HS-27A (cell line): ENCODE measurements at places on chromosomes 7 and 10.

DNA sequence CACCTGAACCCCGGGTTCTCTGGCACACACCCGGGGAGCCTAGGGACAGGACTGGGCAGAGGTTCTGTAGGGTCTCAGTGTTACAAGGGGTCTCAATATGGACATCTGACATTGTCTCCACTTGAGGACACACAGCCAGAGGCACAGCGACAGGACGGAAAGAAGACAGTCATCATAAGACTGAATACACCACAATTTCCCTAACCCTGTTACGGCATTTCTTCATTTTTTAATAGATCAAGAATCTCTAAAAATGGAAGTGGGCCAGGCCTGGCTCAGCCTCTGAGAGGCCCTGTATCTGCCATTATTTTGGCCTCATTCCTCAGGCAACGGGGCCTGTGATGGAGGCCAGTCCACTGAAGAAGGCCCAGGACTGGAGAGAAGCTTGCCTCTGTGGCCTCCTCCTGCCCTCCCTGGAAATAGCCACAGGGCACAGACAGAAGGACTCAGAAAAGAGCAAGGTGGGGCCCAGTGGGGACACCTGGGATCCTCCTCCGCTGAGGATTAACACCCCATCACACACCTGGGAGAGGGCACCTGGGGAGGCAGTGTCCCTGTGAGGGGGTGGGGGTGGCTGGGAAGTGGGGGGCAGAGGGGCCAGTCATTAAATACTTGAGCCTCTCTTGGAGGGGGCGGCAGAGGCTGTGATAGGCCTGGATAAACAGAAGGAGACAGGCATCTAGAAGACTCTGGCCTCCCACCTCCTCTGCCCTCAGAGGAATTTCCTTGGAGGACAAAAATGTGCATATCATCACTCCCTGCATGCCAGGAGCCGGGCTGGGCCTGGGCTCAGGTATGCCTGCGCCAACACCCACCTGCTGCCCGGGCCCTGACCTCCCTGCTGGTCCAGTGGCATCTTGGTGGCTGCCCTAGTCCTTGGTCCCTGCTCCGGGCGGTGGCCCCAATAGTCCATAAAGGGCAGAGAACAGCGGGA lies 8.0 kb downstream of the SPOCK2 start:
- no peak for DNase-seq

DNA sequence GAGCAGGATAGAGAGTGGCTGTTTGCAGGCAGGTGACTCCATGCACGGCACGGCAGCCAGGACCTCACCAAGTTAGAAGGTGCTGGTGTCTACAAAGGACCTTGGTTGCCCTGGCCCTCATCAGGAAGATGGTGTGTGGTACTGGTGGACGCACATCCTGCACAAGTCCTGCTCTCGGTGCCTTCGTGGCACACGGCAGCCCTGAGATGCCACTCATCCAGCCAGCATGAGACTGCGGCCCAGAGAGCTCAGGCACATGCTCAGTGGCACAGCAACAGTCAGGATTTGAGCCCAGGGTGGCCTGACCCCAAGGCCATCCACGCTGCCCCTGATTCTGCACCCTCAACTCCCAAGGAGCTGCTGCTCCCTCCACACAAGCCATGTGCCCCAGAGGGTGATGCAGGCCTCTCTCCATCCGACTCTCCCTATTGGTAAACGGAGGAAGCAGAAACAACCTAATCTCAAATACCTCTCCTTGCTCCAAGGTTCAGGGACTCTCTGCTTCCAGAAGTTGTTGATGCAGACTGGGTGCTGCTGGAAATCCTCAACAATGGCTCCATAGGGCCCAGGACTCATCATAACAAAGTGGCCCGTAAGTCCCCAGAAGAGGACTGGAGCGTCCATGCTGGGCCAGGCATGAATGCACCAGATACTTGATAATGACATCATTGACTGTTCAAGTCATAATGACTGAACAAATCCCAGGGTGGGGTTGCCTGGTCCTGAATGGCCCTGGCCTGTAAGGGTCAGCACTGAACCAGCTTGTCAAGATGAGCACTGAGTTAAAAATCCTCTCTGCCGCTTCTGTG lies 93.6 kb downstream of the ARHGAP22 start:
- DNase-seq: no peak

GRCh38 chr10:14243221-14243620 lies 87.5 kb downstream of the FRMD4A start:
- no peak for DNase-seq

DNA sequence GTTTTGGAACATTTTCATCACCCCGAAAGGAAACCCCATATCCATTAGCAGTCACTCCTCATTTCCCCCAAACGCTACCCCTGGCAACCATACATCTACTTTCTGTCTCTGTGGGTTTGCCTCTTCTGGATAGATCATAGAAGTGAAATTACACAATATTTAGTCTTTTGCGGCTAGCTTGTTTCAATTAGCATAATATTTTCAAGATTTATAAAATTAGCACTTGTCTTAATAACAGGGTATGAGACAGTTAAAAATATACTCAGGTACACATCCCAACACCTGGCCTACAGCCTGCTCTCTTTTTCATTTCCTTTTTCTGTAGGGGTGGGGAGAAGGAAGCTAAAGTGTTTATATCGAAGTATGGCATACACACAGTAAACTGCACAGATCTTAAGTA lies 81.4 kb upstream of the LRGUK start:
- DNase-seq: no peak

- peak; percentile 9 for DNase-seq
Observed at GRCh38 chr7:30671793-30672465, 10.3 kb downstream of the CRHR2 start.

- no peak for DNase-seq
Observed at GRCh38 chr7:73963252-73963822, 64.6 kb upstream of the ELN start.

- no peak for DNase-seq
Observed at GRCh38 chr10:131876508-131876907, 24.3 kb upstream of the PPP2R2D start.

GRCh38 chr10:78335691-78336401 lies 302.2 kb downstream of the RPS24 start:
- peak; percentile 5 for DNase-seq

DNA sequence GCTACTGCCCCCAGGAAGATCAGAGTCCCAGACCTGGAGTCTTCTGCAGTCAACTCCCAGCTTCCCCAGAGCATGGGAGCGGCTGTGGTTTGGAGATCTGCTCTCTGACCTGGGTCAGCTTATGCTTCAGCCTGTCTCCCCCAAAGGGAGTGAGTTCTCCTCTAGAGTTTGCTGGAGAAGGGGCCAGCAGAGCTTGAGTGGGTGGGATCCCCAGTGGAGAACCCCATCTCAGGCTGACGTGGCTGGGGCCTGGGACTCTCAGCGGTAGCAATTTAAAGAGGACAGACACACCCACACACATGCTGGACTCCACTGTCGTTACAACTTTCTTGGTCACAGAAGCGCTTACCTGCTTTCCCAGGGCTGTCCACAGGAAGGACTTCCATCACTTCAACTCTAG lies 6.3 kb downstream of the UNC5B start:
- no peak for DNase-seq

DNA sequence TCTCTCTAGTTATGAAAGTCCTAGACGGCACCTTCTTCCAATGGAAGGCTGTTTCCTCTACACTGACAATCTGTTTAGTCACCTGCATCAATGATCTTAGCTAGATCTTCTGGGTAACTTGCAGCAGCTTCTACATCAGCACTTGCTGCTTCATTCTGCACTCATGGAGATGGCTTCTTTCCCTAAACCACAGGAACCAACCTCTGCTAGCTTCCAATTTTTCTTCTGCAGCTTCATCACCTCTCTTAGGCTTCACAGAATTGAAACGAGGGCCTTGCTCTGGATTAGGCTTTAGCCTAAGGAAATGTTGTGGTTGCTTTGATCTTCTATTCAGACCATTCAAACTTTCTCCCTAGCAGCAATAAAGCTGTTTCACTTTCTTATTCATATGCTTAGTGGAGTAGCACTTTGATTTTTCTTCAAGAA lies 24.6 kb downstream of the NAMPT start:
- DNase-seq: no peak

DNA sequence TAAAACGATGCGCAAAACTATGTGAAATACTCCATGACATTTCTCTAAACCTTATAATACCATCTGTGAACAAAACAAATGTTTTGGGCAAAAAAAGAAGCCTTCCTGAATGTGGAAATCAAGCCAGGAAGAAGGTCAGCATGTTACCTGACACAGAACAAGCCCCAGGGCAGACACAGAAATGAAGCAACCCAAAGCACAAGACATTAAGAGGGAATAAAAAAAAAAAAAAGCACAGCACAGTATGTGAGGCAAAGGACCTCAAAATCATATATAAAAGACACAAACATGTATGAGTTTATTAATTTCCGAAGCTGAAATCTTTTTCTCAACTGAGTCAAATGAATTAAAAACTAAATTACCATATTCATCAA lies 161.8 kb downstream of the SKIDA1 start:
- DNase-seq: no peak

DNA sequence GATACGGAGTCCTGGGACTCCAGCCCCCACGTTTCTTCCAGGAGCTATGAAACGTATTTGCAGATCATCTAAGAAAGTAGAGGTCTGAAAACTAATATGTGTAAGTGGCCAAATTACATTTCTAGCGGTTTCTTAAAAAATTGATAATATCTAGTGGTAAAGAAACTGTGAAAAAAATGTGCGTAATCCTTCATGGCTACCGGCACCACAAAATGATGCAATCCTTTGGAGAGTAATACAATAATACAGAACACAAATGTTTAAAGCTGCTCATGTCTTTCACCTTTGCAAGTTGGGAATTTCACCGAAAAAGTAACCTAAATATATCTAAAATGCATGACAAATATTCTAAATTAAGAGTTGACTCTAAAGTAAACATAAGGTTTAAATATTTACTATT lies 742.1 kb downstream of the GRID1 start:
- no peak for DNase-seq

- DNase-seq: peak; percentile 31
Observed at GRCh38 chr7:2172311-2173188, 60.2 kb downstream of the MAD1L1 start.

DNA sequence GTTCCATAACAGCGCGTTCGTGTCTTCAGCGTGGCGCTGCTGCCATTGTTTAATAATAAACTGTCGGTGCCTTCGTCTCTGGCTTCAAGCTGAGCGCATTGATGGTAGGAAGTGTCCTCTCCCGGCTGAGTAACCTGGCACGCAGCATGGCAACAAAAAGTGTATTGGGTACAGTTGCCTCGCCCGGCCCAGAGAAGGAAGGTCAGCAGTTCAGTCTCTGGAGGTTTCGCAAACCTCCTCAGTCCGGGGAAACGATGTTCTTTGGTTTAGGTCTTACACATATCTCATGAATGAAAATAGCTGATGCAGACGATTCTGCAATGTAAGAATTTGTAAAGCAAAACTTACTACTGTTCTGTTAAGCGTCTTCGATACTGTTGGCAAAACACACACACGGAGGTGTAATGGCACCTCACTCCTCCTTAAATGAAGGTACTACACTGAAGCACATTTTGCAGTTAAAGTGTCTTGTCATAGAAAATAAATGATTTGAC lies 739 bp upstream of the CCDC186 start:
- no peak for DNase-seq

DNA sequence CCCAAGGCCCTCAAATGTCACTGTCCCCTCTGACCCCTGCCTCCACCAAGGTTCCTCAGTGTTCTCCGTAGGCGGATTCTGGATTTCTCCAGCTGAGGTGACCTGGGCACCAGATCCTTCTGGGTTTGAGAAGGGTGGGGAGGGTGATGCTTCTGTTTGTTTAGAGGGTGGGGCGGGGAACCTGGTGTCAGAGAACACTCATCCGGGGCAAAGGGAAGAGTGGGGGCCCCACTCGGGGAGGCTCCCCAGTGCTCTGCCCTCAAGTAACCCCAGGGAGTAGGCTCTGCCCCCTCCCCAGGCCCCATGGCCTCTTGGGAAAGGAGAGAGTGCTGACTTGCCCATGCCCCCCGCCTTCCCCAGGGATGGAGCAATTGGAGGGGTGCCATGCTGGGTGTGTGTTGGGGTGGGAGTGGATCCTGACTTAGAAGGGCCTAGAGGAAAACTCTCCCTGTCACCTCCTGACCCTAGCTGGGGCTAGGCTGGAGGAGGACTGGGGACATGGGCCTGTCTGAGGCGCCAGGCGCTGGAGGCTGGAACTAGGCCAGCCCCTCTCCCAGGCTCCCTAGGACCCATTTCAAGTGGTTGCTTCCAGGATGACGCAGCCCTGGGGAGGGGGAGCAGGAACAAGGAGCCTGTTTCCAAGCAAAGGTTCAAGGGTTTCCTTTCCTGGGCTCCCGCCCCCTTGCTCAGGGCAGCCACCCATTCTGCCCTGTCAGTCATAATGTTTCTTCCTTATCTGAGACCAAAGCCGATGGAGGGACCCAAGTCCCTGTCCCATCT lies 27.9 kb downstream of the KAZALD1 start:
- no peak for DNase-seq

DNA sequence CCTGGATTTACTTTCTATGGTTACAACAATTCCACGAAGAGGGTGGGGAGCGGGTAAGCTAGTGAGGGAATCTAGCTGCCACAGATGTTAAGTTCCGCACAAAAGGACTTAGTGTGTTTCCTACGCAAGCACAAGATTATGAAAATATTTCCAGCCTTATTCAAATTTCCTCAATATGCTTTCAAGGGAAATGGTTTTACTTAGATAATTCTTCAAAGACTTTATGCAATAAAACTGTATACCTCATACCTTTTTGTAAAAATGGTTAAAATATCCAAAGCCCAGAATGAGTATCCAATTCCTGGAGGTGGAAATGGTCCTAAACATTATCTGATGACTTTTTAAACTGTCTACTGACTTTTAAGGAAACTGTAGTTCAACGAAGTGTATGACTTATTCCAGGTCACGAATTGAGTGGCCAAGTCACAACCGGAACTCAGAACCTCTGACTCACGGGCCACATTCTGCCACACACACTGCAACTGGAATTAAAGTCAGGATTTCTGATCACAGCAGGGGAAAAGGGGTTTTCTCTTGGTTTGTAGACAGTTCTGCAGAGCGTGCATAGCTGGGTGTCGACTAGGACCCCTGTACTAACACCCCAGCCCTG lies 20.2 kb upstream of the INSIG1 start:
- no peak for DNase-seq

DNA sequence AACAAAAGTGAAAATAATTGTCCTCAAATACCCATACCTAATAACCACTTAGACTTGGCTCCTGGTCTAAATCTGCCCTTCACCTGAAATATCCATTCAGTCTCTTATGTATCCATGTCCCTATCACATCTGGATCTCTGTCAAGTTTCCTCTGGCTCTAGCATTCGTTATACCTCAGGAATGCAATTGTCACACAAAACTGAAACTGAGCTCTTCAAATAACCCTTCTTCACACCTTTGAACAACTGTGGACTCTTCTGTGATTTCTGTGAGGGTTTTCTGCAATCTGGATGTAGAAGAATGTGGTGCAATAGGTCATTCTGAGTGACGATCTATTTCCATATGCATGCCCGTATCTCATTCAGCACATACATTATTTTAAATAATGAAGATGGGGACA lies 53.5 kb upstream of the FGL2 start:
- DNase-seq: no peak

GRCh38 chr7:70512761-70513160 lies 619.2 kb upstream of the GALNT17 start:
- no peak for DNase-seq

DNA sequence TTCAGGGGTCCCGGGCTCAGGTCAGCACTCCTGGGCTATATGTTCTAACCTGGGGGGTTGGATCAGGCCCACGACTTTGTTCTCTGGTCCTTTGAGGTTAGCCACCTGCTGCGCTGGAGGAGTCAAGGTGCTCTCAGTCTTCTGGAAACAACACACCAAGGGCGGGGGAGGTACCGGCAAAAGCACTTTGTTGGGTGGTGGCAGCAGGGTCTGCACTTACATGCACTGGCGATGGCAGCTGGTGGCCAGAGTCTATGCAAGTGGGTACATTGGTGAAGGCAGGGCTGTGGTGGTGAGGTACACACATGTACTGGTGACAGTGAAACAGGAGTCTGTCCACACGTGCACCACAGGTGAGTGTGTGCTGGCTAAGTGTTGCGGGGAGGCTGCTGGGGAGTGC lies 194.2 kb upstream of the MAGI2 start:
- no peak for DNase-seq
